Astrocyte of the hippocampus (primary cell): ENCODE measurements at places on chromosomes 2 and 18.

GRCh38 chr2:54634564-54635511, 88.6 kb upstream of the EML6 start:
- peak; percentile 55 for DNase-seq

GRCh38 chr2:69177785-69178636, 165.0 kb downstream of the ANTXR1 start:
- peak; percentile 73 for DNase-seq

- DNase-seq: peak; percentile 17
Observed at GRCh38 chr2:143146366-143146765, 17.1 kb downstream of the ARHGAP15 start.

- DNase-seq: no peak
Observed at GRCh38 chr18:58385472-58385871, 243.4 kb downstream of the ALPK2 start.

DNA sequence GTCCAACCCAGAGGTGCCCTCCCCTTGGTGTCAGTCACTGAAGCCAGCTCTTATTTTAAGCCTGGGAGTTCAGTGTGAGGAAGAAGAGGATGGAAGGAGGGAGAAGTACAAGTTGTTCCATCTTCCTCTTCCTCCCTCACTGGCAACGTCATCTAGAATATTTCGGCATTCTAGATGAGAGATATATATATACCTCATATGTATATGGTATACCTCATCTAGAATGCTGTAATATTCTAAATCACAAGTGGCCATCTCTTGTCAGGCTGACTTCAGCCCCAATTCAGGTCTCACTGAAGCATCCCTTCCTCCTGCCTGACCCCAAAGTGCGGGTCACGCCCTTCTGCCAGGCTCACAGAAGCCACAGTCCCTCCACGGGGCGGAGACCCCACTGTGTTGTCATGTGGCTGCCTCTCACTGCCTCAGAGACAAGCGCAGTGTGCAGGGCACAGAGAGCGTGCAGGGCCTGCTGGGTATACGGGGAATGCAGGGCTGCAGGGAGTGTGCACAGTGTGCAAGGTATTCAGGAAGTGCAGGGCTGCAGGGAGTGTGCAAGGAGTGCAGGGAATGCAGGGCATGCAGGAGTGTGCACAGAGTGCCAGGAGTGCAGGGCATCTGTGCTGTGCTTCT, 32.8 kb upstream of the B3GNT7 start:
- no peak for DNase-seq

- peak; percentile 68 for DNase-seq
Observed at GRCh38 chr2:233480490-233481202, 85.9 kb downstream of the USP40 start.
